ENCODE measurements at places on chromosomes 4 and X.

GRCh38 chrX:107629540-107629909 is 1.2 kb downstream of the PRPS1 start:
- DNase-seq, result peak; percentile 37

DNA sequence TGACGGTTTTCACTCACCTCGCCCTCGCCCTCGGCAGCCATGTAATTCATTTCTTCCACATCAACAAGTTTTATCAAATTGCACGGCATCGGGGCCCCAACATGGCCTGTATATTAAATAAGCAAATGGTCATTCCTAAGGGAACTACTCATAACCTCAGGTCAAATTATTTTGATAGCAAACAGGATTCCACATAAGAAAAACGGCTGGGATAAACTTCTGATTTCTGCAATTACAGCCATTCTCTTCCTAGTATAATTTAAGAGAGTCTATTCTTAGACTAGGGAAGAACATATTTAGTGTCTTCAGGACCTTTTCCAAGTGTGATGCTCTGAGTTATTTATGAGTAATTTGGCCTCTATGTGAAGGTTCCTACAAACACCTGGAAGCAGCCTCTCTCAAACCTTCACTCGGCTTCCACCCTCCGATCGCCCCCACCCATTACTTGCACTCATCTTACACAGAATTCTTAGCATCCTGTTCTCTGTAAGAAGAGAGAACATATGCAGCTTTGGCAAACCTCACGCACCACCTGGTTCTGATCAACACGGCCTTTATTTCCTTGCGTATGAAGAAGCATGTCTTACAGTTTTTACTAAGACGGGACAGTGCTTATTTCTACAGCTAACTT is 29.4 kb upstream of the CENPU start:
- DNase-seq, result no peak

GRCh38 chr4:155529272-155529671 is 137.4 kb upstream of the GUCY1A1 start:
- DNase-seq, result no peak

GRCh38 chr4:123785538-123785937 is 388.9 kb downstream of the SPRY1 start:
- peak; percentile 76 for DNase-seq

DNA sequence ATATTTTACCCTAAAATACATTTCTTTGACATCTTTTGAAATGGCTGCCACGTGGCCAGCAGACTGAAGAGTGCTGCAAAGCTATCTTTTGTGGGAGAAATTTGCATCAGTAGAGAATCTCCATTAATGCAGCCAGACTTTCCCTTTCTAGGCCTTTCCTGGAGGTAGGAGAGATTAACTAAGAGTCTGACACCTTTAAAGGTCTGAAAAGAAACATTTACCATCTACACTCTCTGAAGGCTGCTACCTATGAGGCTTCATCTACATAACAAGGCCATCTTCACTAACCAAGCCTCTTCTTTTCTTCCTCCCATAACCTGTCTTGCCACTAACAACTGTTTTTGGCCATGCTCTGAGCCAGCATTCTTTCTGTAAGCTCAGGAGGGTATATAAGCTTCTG is 17.8 kb upstream of the SPRY1 start:
- DNase-seq, result no peak

- peak; percentile 26 for DNase-seq
Measured at GRCh38 chrX:13778916-13779315, 38.0 kb downstream of the GPM6B start.

Measured in astrocyte of the hippocampus (primary cell).